ENCODE measurements at places on chromosomes 7 and 10.

GRCh38 chr7:77859343-77859742 is 60.8 kb downstream of the PHTF2 start:
- no peak for DNase-seq

GRCh38 chr7:127943541-127944521 is 87.4 kb downstream of the LRRC4 start:
- peak; percentile 78 for DNase-seq

GRCh38 chr7:97623333-97623732 is 108.6 kb upstream of the TAC1 start:
- no peak for DNase-seq

DNA sequence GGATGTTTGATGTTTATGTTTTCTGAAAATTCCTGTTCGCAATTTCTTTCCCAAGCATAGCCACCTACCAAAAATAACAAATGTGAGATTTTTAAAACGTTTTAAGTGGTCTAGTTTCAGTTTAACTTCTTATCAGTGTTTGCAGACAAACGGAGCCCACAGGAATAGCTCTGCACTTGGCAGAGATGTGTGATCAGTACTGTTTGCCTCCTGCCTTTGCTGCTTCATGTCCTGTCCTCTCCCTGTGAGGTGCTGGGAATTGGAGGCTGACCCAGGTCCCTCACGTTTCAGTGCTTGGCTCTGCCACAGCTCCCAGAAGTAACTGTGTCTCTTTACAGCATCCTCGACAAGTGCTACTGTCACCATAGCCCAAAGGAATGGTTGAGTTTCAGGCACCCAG is 1.2 kb downstream of the UCN3 start:
- no peak for DNase-seq

- no peak for DNase-seq
Measured at GRCh38 chr7:20122073-20122472, 95.1 kb downstream of the MACC1 start.

GRCh38 chr10:11604865-11605650 is 6.4 kb downstream of the USP6NL start:
- no peak for DNase-seq

DNA sequence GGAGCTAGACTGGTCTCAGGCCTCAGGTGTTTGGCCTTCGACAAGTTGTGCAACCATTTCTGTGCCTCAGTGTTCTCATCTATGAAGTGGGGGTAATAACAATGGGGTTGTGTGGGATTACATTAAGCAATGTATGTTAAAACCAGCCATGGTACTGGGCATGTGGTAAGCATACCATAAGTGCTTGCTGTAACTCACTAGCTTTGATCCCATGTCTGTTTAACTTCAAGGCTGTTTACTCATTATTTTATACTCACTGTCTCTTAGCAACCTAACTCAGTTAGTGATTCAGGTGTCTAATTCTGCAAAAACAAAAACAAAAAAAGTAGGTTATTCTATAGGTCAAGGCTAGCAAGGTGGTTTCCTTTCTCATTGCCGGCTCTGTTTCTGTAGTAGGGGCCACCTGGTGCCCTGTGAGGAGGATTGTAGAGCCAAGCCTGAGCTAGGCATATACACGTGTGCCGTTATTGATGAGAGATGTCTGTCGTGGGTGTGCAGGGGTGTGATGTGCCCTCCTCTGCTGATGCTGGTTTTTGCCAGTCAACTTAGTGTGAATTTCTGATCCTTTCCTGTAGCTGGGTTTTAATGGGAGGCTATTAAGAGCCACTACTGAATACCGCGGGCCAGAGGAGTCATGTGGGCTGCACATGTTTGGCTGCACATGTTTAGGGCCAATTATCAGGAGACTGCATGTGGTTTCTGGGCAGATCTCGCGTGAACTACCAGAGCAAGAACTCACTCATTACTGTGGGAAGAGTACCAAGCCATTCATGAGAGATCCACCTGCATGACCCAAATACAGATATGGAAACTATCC is 56.2 kb downstream of the EEPD1 start:
- DNase-seq, result no peak

- DNase-seq, result no peak
Measured at GRCh38 chr10:119346095-119346832, 138.9 kb downstream of the GRK5 start.

- no peak for DNase-seq
Measured at GRCh38 chr10:104683567-104683966, 42.5 kb downstream of the SORCS3 start.

DNA sequence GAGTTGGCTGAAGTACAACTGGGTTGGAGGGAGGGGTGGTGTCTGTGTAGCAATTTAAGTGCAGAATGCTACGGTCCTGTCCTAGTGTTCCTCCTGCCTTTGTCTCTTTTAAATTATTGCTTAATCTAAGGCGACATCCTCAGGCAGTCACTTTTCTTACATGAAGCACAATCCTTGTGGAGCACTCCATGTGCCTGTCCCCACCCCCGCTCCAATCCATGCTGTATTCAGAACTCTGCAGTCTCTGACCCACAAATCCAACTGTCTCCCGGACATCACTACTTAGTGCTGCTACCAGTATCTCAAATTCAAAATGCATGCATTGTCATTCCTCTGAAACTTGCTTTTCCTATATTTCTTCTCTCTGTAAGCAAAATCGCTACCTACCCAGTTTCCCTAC is 91.4 kb upstream of the FAM133B start:
- DNase-seq, result no peak

- peak; percentile 49 for DNase-seq
Measured at GRCh38 chr7:148905093-148905666, 21.1 kb upstream of the EZH2 start.

GRCh38 chr7:156236936-156237599 is 403.5 kb upstream of the RNF32 start:
- no peak for DNase-seq

- no peak for DNase-seq
Measured at GRCh38 chr7:55488216-55488615, 84.1 kb downstream of the VOPP1 start.
